ENCODE measurements at places on chromosomes 5 and 9.

GRCh38 chr9:77710965-77711648 lies 63.0 kb upstream of the GNA14 start:
- DNase-seq: no peak

- DNase-seq: no peak
Observed at GRCh38 chr5:16952968-16953671, 17.0 kb upstream of the MYO10 start.

DNA sequence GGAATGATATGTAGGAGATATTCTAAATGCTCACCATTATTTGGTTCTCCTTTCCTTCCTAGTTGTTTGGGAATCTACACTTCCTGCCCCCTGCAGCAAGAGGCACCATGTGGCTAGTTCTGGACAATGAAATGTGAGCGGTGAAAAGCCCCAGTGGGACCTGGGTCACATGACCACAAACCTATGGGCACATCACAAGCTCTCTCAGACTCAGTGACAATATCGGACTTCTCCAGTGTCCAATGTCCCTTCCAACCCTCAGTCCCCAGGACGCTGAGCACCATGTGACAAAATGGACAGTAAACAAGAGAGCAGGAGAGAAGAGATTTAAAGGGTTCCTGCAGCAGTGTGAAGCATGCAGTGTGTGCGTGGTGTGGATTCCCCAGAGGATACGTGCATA lies 44.6 kb upstream of the FOXE1 start:
- DNase-seq: no peak

- no peak for DNase-seq
Observed at GRCh38 chr5:19047277-19047676, 940.7 kb downstream of the CDH18 start.

DNA sequence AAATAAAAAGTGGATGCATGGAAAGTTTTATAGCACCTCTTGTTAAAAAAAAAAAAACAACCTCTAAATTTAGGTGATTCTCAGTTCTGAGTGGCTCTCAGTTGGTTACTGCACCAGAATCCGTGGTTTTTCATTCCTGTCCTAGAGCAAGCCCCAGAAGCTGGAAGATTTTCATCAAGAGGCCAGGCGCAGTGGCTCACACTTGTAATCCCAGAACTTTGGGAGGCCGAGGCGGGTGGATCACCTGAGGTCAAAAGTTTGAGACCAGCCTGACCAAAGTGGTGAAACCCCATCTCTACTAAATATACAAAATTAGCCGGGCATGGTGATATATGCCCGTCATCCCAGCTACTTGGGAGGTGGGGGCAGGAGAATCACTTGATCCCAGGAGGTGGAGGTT lies 27.2 kb upstream of the SLC9A3 start:
- DNase-seq: no peak

DNA sequence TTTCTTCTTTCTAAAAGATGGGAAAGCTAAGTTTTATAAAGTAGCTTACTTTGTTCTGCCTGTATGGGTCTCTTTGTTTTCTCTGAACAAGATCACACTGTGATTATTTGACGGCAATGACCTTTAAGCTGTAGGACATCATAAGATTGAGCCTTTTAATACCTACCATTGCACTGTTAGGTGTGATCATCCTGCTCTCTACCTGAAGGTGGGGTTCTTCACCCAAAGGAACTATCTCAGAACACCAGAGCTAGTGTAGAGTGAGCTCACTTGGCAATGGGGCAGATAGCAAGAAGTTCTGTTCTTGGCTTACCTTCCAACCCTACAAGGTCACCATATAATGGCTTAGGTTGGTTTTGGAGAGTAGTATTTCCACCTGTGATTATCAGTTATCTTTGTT lies 200.2 kb downstream of the SPATA31D1 start:
- no peak for DNase-seq

GRCh38 chr5:157384971-157385709 lies 74.9 kb upstream of the NIPAL4 start:
- DNase-seq: no peak

GRCh38 chr5:37043693-37044092 lies 167.1 kb downstream of the NIPBL start:
- peak; percentile 11 for DNase-seq

- DNase-seq: no peak
Observed at GRCh38 chr5:123721675-123722276, 209.8 kb downstream of the CSNK1G3 start.

DNA sequence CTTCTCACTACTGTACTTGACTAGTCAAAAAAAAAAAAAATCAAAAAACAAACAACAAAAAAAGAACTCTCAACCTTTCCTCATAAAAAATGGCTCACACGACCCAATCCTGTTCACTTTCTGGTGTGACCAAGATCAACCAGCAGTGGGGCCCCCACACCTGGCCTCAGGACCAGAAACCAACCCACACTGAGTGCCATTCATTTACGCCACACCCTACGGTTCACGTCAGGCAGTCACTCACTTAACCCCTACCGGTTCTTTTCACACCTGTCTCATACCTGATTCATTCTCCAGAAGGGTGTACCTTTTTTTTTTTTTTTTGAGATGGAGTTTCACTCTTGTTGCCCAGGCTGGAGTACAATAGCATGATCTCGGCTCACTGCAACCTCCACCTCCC lies 5.7 kb downstream of the SUSD1 start:
- no peak for DNase-seq

DNA sequence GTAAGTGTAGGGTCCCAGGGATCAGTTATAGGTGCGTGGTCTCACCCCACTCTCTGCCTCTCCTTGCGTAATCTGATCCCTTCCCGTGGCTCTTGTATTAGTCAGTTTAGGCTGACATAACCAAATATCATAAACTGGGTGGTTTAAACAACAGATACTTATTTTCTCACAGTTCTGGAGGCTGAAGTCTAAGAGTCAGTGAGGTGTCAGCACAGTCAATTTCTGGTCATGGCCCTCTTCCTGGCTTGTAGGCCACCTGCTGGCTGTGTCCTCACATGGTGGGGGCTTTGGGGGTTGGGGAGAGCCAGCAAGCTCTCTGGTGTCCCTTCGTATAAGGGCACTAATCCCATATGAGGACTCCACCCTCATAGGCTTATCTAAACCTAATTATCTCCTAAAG lies 32.3 kb downstream of the CARTPT start:
- no peak for DNase-seq

- no peak for DNase-seq
Observed at GRCh38 chr9:13078164-13078563, 201.3 kb downstream of the MPDZ start.

GRCh38 chr9:22913518-22913917 lies 466.9 kb downstream of the DMRTA1 start:
- no peak for DNase-seq

GRCh38 chr5:149367249-149367971 lies 9.6 kb downstream of the PCYOX1L start:
- peak; percentile 82 for DNase-seq

DNA sequence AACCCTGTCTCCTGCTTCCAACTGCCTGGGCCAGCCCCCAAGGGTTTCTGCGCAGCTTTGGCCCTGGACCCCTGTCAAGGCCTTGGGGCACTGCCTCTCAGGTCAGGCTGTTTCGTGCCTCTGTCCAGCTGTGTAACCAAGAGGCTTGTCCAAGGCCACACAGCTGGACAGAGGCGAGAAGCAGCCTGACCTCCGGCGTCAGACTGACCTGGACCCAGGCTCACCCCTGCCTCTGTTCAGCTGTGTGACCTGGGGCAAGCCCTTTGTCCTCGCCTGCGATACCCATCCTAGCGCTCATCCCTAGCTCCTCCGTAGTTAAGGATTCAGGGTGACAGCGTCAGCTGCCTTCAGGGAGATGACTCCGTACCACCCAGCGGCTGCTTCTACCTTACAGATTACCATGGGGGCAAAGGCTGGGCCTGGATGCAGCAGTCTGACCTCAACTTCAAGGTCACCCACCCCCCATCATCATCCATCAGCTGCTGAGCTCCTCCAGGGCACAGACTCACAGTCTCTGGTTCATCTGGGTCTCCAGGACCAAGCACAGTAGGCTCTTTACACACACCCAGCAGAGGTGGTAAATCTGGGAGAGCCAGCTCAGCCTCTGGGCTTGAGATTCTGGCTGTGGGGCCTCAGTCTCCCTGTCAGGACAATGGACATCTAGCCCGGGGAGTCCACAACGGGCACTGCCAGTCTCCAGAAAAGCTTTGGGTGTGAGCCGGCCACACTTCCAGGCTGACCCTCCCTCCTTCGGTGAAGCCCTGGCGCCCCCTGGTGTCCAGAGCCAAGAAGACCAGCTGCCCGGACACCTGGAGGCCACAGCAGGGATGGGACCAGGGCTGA lies 7.9 kb downstream of the AK1 start:
- DNase-seq: peak; percentile 91

DNA sequence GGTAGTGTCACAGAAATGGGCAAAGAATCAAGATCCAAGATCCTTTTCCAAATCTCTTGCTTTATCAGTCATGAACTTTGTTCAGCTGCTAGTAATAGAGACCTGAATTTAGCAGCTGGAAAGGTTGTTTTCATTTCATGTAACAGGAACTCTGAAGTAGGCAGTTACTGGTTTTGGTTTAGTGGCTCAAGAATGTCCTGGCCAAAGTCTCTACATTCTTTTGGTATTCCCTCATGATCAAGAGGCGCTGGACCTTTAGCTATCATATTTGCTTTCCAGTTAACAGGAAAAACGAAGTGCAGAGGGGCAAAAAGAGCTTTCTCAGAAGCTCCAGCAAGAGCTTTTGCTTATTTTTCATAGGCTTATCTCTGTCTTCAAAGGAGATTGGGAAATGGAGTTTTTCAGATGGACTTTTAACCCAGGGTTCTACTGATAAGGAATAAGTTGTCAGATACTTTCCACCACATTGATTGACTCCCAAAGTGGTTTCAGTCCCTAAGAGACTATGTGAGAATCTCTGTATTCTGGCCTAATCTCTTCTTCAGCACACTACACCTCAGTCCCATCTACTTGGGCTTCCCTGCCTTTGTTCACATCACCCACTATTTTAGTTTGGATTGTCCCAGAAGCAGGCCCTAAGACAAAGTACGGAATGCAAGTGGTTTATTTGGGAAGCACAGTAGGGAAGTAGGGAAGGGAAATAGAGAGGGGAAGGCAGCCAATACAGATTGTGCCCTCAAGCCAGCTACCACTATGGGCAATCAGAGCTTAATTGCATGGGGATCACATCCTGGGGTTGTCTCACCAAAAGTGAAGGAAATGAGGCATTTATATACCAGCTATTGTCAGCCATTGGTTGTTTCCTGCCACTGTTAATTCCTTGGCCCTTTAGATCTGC lies 359.3 kb downstream of the LRRC70 start:
- no peak for DNase-seq

DNA sequence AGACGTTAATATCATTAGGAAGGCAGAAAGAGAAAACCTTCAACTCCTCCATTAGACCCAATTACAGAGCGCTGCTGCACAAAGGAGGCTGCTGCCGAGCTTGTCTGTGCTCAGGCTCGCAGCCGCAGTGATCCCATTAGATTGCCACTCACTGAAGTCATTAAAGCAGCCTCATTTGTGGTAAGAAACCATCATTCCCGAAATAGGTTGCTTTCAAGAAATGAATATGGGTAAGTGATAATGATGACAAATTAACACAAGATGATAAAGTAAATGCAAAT lies 137.2 kb downstream of the CAVIN4 start:
- DNase-seq: no peak

- no peak for DNase-seq
Observed at GRCh38 chr5:98517560-98518366, 255.7 kb upstream of the RGMB start.

DNA sequence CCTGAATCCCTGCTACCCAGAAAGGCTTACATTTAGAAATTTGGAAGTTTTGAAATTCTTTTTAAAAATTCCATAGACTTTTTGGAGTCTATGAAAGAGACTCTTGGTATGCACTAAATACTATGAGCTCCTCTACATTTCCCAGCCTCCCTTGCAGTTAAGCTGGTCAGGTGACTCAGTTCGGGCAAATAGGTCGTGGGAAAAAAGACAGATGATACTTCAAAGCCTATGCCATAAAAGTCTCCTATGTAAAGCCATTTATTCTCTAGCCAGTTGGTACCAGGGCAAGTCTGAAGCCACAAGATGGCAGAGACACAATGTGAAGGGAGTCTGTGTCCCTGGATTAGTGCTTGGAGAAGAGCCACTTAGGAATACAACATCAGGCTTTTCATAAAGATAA lies 101.8 kb downstream of the BOD1 start:
- no peak for DNase-seq

DNA sequence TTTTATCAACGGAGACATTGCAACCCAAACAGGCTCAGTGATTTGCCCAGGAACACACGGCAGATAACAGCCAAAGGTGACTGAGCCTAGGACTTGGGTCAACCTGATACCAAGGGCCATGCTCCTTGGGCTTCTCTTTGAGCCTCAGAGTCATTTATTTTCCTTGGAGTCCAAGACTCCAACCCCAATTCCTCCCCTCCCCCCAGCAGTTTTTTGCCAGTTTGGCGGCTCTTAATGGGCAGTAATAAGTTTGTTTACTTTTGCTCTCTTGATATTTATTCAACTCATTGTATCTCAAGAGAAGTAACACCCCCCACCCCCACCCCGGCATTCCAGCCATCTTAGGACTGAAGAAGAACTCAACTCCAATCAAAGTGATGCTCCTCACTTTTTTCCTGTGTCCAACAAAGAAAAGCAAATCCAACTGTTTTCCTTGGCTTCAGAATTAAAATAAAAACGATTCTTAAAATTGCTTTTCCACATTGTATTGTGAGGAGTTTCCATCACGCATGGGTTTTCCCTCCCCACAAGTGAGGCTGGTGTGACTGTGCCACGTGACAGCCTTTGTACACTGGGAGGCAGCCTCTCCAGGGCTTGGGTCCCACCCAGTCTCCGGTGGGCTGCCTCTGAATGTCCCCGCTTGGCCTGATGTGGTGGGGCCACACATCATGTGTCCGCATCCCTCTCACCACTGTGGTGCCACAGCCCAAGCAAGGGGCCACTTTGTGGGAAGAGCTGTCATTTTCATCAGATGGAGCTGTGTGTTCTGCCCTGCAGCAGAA lies 9.1 kb downstream of the ANGPTL2 start:
- DNase-seq: no peak

GRCh38 chr5:171673328-171673727 lies 112.3 kb upstream of the SMIM23 start:
- DNase-seq: no peak

DNA sequence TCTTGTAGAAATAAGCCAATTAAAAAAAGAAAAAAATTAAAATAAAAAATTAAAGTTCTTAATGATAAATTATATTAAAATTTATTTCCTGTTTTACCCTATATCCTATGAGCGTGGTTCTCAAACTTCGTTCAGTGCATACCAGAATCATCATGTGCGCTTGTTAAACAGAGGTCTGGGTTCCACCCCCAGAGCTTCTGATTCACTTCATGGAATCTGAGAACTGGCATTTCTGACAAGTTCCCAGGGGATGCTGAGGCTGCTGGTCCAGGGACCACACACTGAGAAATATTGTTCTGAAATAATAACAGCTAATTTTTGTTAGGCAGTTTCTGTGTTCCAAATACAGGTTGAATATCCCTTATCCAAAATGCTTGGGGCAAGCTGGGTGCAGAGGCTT lies 79.3 kb downstream of the TMC1 start:
- DNase-seq: no peak

- DNase-seq: no peak
Observed at GRCh38 chr5:169197343-169197742, 103.6 kb downstream of the SLIT3 start.

- DNase-seq: no peak
Observed at GRCh38 chr5:91397791-91398190, 14.7 kb upstream of the ARRDC3 start.

- DNase-seq: no peak
Observed at GRCh38 chr9:91546574-91546973, 122.9 kb upstream of the NFIL3 start.

Data from NAMALWA (cell line).